ENCODE measurements at places on chromosomes 12 and 14. TPM values are rescaled to one million over a fixed set of nuclear protein-coding genes. Genes with fewer than 3 reads are reported as not detected.

The CMTM5 gene
- total RNA-seq: 0.62 TPM

DNA sequence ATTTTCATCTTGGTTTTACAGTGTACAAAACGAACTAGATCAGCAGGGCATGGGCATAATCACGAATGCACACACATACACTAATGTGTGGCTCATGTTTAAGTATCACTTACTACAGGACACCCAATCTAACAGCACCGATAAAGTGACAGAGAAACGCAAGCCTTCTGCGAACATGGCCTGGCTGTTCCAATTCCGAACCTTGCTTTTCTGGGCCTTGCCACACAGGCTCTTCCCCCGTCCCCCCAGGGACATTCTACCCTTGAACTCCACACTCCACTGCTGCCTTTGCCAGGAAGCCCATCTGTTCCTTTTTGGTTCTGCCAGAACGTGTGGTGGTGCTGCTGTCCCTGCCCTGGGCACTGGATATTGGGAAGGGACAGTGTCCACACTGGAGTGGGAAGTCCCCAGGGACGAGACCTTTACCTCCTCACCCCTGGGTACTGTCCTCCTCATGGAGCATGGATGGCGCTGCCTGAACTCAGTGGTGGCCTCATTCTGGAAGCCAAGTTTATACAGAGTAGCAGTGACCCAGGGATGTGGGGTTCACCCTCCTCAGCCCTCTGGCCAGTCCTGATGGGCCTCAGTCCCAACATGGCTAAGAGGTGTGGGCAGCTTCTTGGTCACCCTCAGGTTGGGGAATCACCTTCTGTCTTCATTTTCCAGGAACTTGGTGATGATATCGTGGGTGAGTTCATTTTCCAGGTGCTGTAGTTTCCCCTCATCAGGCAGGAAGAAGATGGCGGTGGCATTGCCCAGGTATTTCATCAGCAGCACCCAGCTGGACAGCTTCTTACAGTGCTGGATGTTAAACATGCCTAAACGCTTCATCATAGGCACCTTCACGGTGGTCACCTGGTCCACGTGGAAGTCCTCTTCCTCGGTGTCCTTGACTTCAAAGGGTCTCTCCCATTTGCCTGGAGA is 7.9 kb downstream of the SERPINA1 start:
- DNase-seq: no peak

DNA sequence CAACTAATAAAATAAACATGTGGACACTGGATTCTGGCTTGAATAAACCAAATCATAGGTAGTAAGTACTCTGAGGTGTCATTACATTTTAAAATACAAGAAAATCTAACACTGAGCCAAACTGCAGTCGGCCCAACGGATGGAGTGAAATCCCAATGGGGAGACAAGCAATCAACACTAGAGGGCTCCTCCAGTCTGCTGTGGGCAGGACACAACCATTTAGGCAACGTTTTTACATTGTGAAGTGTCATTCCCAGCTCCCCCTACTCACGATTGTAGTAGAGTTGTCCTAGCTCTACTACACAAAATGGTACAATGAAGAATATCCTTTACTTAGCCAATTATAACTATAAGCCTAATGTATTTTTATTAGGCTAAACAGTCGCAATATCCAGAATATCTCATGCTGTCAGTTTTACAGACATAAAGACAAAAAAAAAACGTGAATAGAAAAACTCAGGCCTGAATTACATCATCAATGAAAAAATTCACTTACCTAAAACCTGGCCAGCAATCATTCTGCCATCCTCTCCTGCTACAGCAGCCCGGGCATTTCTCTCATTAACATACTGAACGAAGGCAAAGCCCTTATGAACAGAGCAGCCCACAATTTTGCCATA is 35.7 kb downstream of the HNRNPC start:
- DNase-seq: no peak

DNA sequence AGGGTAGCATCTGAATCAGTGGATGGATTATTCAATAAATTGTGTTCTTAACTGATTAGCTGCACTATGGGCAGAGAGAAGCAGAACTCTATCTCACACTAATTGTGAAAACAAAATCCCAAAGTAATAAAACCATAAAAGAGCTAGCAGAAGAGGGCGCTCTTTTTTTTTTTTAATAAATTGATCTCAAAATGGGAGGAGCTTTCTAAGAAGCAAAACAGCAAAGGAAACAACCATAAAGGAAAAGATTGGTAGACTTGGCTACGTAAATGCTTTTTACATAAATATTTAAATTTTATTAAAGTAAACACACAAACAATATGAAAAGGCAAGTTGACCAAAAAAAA is 1.5 kb upstream of the TM7SF3 start:
- DNase-seq: no peak

- no peak for DNase-seq
These were observed 63.4 kb upstream of the GPATCH2L start for GRCh38 chr14:76088326-76088725.

All from occipital lobe (tissue), 3 donors.